ENCODE measurements at places on chromosomes 13 and 19. TPM values are rescaled to one million over a fixed set of nuclear protein-coding genes. Genes with fewer than 3 reads are reported as not detected.

DNA sequence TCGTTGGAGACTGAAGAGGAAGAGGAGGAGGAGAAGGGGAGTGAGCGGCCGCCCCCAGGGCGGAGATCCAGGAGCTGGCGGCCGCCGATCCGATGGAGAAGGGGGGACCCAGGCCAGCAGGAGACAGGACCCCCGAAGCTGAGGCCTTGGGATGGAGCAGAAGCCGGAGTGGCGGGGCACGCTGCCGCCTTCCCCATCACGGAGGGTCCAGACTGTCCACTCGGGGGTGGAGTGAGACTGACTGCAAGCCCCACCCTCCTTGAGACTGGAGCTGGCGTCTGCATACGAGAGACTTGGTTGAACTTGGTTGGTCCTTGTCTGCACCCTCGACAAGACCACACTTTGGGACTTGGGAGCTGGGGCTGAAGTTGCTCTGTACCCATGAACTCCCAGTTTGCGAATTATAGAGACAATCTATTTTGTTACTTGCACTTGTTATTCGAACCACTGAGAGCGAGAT lies 1.8 kb downstream of the GADD45B start:
- peak; percentile 66 for DNase-seq

DNA sequence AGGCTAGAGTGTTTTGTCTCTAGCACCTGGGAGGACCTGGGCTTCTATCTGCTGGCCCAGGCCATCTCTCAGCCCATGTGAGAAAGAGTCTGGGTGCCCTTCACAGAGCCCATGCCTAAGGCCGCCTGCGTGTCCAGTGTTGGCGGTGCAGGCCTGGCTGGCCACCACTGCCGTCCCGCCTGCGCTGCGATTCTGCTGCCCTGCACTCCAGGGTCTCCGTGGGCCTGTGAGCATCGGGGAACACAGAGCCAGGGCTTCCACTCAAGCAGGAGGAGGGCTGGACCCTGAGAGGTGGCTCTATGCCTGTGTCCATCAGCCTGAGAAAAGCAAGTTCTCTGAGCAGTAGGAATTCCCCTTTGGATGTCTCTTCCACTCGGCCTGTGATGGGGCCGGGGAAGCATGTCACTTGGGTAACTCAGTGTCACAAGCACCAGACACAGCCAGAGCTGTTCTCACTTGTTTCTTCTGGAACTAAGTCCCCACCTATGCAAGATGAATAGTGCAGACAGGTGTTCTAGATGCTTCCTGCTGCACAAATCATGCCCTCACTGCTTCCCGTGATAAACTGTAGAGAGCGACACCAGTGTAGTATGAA lies 93.9 kb downstream of the RAB20 start:
- DNase-seq = no peak

- peak; percentile 34 for DNase-seq
Observed at GRCh38 chr19:13149628-13150186, 468 bp downstream of the STX10 start.

GRCh38 chr13:34224877-34225276 lies 406.9 kb downstream of the RFC3 start:
- no peak for DNase-seq

Gene CD22
- total RNA-seq = not detected

- DNase-seq = no peak
Observed at GRCh38 chr13:82275644-82276043, 1606.6 kb downstream of the SLITRK1 start.

DNA sequence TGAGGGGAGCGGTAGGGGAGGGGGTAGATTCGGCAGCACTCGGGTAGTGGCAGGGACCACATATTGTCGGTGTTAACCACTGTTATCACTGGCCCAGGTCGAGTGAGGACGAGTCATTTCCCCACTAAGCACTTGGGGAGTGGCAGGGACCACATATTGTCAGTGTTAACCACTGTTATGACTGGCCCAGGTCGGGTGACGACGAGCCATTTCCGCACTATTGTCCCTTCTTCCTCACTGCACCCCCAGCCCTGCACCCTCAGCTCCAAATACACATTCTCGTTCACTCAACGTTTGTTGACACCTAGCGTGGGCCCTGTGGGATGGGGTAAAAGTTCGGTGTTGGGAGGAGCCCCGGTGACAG lies 467 bp upstream of the CLN5 start:
- no peak for DNase-seq

- DNase-seq = peak; percentile 63
Observed at GRCh38 chr19:6551607-6552450, 21.0 kb downstream of the TNFSF9 start.

DNA sequence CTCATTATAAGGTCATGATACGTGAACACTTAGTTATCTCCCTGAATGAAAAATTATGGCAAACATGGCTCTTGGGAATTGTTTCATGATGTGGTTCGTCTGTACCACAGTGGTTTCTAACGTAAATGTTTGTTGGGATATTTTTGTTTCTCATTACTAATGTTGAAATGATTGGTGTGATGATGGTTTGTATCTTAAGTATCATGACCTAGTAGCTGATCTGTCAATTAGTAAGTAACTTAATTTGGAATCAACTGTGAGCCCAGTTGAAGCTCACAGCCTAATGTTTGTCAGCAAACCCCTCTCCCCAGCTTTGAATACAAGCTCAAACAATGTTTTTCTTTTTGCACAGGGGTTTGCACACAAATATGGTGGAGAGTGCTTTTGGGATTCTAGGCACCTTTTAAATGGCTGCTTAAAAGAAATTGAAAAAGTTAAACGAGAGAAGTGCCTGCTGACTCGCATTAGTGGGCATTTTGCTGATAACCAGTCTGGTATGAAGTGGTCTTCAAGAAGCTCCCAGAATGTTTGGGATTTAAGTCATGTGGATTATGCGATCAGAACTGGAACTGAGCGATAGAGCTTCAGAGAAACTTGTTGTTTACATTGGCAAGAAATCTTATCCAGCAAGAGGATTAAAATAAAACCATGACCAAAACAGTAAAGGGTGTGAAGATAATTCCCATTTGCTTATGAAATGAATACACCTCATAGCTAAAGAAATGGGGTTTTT lies 68.2 kb downstream of the LMO7 start:
- DNase-seq = peak; percentile 86

- no peak for DNase-seq
Observed at GRCh38 chr13:49922301-49922700, 13.8 kb downstream of the SPRYD7 start.

- DNase-seq = no peak
Observed at GRCh38 chr13:34070544-34071303, 252.8 kb downstream of the RFC3 start.

Gene CUL4A
- total RNA-seq = 58.1 TPM

Gene ZNF559
- 113 TPM for total RNA-seq

DNA sequence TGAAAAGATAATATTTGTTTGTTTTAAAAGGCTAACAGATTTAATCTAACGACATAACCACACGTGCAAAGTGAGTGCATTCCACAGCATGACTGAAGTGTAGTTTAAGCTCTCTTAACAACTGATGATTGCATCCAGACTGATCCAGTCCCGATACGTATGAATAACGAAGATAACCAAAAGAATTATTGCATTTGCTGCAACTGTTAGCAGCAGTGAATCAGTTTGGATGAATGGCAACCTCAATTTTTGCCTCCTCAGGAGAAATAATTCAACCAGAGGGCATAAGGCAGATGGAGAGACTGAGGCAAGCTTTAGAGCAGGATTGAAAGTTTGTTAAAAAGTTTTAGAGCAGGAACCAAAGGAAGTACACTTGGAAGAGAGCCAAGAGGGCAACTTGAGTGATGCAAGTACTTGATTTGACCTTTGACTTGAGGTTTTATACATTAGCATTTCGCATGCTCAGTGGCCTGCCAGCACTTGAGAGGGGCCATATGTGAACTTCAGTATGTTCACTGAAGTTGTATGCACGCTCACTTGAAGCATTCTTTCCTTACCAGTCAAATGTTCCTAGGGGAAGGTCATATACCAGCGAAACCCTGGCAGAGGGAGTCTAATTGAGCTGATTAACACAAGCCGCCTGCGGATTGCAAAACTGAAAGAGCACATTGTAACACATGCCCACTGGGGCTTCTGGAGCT lies 835.0 kb upstream of the PCDH20 start:
- DNase-seq = no peak

All from fibroblast of the aortic adventitia (primary cell).